ENCODE measurements at places on chromosomes 2 and 18. TPM values are rescaled to one million over a fixed set of nuclear protein-coding genes. Genes with fewer than 3 reads are reported as not detected.

GRCh38 chr2:52288596-52288995, 1256.7 kb upstream of the NRXN1 start:
- no peaks in the 10 kb centered on the region for H3K4me1 ChIP-seq
- no peak for DNase-seq
- no peaks in the 10 kb centered on the region for H3K36me3 ChIP-seq
- H3K27me3 ChIP-seq, result no peaks in the 10 kb centered on the region

- no peaks in the 10 kb centered on the region for H3K4me1 ChIP-seq
- DNase-seq, result no peak
- H3K4me3 ChIP-seq, result no peak overlapping the region
- H3K27me3 ChIP-seq, result no peaks in the 10 kb centered on the region
- no peaks in the 10 kb centered on the region for H3K36me3 ChIP-seq
- H3K27ac ChIP-seq, result no peak overlapping the region
These were observed 93.6 kb downstream of the OSR1 start for GRCh38 chr2:19264852-19265251.

CYP1B1 gene
- total RNA-seq, result 2.7 TPM

GRCh38 chr2:229572507-229573271, 141.7 kb downstream of the DNER start:
- H3K4me1 ChIP-seq, result no peaks in the 10 kb centered on the region
- no peak overlapping the region for H3K4me3 ChIP-seq
- H3K27me3 ChIP-seq, result no peaks in the 10 kb centered on the region

DNA sequence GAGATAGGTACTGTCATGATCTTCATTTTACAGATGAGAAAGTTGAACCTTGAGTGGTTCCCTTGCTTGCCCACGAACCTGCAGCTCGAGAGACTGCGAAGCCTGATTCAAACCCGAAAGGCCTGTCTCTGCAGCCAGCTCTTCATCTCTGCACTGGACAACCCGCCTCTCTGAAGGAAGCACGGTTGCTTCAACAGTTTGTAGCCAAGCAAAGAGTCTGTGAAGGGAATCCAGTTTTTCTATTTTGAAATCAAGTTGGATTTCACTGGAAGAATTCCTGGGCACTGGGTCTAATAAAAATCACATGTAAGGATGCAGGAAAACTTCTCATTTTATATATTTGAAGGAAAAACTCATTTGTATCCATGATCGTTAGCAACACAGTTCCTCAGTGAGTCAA, 21.3 kb upstream of the ICOS start:
- no peaks in the 10 kb centered on the region for H3K27me3 ChIP-seq
- H3K4me3 ChIP-seq, result no peak overlapping the region
- H3K36me3 ChIP-seq, result no peaks in the 10 kb centered on the region
- peak; percentile 87 for DNase-seq
- H3K4me1 ChIP-seq, result peaks cover 9% of the 10 kb centered on the region
- peak overlapping the region; percentile 6 for H3K27ac ChIP-seq
